ENCODE measurements at places on chromosomes 3 and 15.

GRCh38 chr3:48404440-48405342 is 25.2 kb downstream of the PLXNB1 start:
- peak; percentile 8 for DNase-seq

GRCh38 chr3:57948080-57948671 is 60.0 kb upstream of the FLNB start:
- DNase-seq = no peak

- no peak for DNase-seq
Observed at GRCh38 chr15:62231856-62232255, 66.8 kb upstream of the C2CD4B start.

DNA sequence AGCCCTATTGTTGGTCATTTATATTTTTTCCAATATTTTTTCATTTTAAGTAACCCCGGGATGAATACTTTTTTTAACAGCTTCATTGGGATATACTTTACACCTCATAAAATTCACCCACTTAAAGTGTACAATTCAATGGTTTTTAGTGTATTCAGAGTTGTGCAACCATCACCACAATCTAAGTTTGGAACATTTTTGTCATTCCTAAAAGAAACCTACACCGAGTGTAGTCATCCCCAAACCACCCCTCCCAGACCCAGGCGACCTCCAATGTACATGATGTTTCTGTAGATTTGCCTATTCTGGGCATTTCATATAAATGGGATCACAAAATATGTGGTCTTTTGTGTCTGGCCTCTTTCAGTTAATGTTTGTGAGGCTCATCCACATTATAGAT is 118.3 kb upstream of the FRMD4B start:
- DNase-seq = no peak

DNA sequence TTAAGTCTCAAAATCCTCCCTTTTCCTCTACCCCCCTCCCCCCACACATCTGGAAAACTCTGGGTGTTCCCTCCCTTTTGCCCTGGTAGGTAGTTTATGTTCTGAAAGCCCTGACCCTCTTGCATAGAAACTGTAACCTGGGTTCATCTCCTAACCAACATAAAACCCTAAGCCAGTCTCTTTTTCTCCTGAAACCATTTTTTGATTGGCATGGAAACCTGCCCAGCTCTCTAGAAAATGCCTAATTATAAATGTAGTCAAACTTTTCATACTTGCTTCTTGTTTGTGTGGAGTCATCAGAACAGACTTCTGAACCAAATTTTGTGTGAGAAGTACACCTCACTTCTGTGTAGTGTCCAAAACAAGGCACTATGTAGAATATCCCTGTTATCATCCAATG is 1264.4 kb downstream of the SI start:
- DNase-seq = no peak

GRCh38 chr3:171018156-171018935 is 8.2 kb downstream of the SLC2A2 start:
- DNase-seq = no peak

- no peak for DNase-seq
Observed at GRCh38 chr15:56883088-56883487, 35.4 kb upstream of the TCF12 start.

GRCh38 chr3:188798556-188799145 is 373.1 kb upstream of the TPRG1 start:
- no peak for DNase-seq

DNA sequence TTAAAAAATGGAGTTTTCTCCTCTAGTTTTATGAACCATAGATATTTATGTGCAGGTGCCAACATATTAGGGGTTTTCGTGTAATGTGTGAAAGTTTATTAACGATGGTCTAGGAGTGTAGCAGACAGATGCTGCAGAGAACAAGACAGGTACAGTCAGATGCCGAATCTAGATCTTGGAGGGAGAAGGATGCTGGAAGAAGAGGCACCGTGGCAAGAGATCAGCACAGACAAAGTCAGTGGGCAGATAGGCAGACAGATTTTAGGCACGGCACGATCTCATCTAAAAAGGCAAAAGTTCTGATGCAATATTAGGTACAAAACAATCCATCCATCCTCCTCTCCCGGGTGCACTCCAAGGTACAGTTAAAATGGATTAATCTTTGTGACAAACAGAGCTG is 161.6 kb downstream of the TIGIT start:
- no peak for DNase-seq

DNA sequence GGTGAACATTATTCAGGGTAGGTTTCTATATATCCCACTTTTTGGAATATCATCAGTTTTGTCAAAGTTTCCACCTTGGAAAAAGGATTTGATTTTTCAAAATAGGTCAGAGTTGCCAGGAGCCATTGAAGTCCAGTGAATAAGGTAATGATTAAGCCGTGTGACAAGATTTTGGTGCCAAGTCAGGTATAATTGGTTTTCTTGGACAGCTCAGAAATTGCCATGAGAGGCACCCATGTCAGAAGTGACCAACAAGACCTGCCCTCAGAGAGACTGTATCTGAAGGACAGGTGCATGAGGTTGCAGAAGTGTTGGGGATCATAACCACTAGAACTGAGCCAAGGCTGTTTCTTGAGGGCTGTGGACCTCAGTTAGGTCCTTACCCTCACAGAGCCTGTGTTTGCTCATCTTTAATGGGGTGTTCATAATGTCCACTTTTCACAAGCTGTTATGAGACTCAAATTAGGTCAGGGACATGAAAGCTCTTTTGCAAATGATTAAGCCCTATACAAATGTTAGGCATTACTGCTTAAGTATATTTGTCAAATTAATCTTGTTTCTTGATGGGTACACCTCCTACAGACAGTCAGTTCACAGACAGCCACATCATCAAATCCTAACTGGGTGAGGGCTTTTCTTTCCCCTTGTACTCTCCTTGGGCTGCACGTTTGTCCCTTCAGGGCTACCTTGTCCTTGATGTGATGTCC is 32.3 kb downstream of the CASR start:
- DNase-seq = no peak

- DNase-seq = no peak
Observed at GRCh38 chr15:99509686-99510461, 55.9 kb upstream of the MEF2A start.

DNA sequence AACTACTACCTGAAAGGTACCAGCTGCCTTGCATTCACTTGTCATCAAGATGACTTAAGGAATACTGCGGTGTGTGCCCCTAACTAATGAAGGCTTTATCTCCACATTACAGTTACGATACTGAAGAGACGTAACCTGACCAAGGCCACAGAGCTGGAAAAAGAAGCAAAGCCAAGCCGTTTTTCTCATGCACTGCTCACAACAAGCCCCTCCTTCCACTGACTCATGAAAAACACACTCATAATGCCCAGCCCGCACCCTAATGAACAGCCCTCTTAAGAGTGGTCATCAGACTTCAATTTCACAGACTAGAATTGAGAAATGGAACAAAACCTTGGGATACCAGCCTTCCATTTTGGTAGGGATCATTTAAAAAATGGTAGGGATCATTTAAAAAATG is 11.6 kb downstream of the PSMD6 start:
- DNase-seq = no peak

- DNase-seq = no peak
Observed at GRCh38 chr3:8460815-8461456, 40.7 kb upstream of the LMCD1 start.

- DNase-seq = no peak
Observed at GRCh38 chr3:31065765-31066164, 171.3 kb upstream of the GADL1 start.

- no peak for DNase-seq
Observed at GRCh38 chr3:57393977-57394376, 101.5 kb upstream of the ASB14 start.

- DNase-seq = no peak
Observed at GRCh38 chr15:71611553-71612396, 198.6 kb upstream of the NR2E3 start.

DNA sequence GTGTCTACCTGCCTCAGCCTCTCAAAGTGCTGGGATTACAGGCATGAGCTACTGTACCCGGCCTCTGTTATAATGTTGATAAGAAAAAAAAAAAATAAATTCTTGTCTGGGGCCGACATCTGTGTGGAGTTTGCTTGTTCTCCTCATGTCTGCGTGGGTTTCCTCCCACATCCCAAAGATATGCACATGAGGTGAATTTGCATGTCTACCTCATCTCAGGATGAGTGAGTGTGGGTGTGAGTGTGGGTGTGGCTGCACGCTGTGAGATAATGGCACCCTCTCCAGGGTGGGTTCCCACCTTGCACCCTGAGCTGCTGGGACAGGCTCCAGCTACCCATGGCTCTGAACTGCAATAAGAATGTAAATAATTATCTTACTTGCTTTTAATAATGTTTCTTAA is 25.9 kb upstream of the UACA start:
- no peak for DNase-seq

GRCh38 chr15:40279437-40280141 is 3.3 kb downstream of the ANKRD63 start:
- DNase-seq = peak; percentile 67

GRCh38 chr15:45762726-45763125 is 127.9 kb downstream of the SQOR start:
- no peak for DNase-seq

- no peak for DNase-seq
Observed at GRCh38 chr3:151895478-151896241, 22.2 kb downstream of the SUCNR1 start.

DNA sequence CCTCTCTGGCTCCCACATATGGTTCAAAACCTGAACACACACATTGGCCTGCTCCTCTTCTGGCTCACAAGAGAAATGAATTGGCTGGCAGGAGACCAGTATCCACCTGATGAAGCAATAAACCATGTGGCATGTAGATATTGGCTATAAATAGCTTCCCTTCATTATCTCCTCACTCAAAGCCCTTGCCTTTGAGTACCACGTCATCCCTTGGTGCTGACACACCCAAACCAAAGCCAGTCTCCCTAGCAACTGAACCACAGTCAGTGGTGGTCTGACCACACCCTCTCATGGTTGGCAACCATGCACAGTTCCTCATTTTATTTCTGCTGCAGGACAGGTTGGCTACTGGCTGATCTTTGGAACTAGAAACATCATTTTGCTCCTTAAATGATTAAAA is 98.8 kb downstream of the ZNF621 start:
- no peak for DNase-seq

GRCh38 chr15:31268108-31268501 is 58.5 kb upstream of the KLF13 start:
- DNase-seq = peak; percentile 16

DNA sequence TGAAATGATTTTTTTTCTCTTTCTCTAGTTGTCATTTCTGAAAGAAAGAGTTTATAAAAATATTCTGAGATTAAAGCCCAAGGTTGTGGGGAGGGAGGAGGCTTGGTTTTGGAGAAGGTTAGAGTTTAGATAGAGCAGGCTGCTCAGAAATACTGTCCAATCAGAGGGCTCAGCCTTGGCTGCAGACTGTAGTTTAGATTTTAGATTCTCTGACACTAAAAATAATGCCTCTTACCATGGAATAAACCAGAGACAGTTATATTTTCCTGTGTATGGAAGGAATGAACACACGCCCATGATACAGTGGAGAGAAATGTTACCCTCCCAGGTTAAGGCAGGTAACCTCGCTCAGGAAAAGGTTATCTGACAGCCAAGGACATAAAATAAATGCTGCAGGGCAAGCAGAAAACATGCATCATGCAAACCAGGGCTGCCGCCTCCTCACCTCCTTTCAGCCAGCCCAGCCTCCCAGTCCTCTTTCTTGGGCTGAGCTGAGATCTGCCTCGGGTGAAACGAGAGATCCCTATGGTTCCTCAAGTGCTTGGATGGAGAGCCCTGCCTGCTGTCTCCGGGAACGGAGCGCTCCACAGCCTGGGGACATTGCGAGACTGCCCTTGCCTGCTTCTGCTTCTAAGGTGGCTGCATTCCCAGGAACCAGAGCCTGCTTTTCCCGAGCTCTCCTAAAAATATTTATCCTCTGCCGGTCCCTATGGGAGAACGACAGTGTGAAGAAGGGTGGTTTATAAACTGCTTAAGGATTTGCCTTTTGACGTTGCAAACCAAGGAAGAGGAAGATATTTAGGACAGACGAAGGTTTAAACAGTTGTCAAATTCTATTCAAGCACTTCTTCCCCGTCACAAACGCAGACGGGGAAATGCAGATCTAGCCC is 848 bp downstream of the NCEH1 start:
- peak; percentile 25 for DNase-seq

DNA sequence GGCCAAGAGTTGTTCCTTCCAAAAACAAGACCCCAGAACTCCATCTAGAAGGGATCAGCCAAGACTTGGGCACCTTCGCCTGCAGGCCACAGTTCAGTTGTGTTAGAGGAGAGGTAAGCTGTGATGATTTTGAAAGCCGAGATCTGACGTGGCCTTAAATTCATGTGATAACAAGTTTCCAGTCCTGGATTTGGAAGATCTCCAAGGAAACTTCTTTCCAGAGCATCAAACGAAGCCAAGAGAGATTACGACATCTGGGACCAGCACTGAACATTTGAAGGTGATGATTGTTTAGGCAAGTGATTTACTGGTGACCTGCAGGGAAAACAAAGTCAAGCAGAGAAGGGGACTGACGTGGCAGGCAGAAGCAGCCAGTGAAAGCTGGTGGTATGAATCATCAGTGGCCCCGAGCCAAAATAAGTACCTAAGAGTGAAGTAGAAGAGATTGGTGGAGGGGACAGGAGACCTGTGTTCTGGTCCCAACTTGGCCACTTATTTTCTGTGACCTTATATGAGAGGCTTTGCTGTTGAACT is 339.0 kb upstream of the PROK2 start:
- peak; percentile 86 for DNase-seq

DNA sequence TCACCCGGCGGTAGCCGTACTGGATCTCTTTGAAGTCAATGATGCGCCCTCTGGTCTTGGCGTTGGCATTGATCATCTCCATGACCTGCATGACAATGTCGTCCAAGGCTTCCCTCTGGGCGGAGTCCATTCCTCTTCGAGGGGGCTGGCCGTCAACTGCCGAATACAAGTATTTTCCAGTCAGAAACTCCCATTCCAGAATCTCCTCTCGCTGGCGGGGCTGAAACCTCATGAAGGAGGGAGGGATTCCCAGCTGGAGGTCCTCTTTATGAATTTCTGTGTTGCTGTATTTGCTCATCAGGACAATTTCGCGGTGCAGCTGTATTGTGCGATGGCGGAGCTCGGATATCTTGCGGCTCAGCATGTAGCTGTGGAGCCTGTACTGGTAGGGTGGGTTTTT is 73.4 kb downstream of the CHSY1 start:
- no peak for DNase-seq

DNA sequence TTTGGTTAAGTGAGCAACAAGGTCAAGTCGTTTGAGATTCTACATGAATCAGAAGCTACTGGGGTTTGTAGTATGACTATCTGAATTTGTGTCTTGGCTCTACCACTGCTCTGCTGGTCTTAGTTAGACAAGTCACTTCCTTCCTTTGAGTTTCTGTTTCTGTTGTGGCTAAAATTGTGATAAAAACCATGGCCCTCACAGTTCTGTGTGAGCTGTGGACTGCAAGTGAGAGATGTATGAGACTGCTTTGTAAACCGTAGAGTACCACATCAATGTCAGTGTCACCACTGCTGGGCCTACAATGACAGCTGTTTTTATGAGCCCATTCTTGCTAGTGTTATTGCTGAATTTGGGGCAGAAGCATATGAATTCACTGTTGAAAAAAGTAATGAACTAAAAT is 32.7 kb downstream of the RARB start:
- DNase-seq = no peak
